ENCODE measurements at places on chromosomes 3 and 15. TPM values are rescaled to one million over a fixed set of nuclear protein-coding genes. Genes with fewer than 3 reads are reported as not detected.
A peak's percentile ranks its signal among the peaks of the same experiment; 100 is the strongest.

DNA sequence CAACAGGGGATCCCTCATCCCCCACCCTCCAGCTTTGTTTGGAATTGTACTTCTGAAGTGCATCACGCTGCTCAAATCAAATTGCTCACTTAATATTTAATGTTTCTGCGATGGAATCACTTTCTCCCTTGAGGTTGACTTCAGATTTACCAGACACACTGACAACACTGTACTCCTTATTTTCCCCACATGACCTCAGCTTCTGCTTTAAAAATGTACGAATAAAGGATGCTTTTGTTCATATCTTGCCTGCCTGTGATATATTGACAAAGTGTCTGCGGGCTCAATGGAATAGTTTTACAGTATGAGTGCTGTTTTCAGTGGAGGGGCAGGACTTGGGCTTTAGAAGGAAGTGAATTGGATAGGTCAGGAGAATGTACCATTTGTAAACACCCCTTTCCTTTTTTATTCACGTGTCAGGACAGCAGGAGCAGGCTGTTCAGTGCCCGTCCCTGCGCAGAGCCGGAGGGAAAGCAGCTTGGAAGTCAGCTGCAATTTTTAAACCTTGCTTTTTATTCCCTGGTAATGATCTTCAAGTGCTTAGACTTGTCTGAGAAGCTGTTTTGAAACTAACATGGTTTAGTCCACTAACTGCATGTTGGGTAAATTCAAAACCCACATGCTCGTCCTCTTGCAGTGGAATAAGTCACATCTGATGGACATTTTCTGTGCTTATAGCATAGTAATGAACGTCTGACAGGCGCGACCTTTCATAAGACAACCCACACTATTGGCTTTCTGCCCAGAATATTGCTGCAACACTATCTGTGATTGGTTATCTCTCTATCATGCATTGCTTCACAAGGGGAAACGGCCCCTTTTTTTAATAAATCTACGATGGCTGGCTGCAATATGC, 29.9 kb downstream of the MBNL1 start:
- H3K36me3 ChIP-seq, result peaks cover 10% of the 10 kb centered on the region
- H3K27me3 ChIP-seq, result no peaks in the 10 kb centered on the region
- H3K27ac ChIP-seq, result peak overlapping the region; percentile 64
- peaks cover 80% of the 10 kb centered on the region for H3K4me1 ChIP-seq

DNA sequence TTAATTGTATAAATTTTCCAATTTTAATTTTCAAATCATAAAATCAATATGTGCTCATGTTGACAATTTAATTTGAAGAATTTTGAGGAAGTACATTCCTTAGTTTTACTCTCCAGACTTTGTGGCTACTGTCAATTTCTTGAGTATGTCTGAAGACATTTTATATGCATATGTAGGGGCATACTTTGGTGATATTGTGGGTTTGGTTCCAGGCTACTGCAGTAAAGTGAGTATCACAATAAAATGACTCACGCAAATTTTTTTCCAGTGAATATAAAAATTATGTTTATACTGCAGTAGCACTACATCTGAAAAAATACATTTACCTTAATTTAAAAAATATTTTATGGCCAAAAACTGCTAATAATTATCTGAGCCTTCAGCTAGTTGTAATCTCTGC, 123.2 kb upstream of the PLCL2 start:
- DNase-seq, result no peak
- no peak overlapping the region for H3K27ac ChIP-seq
- no peaks in the 10 kb centered on the region for H3K27me3 ChIP-seq
- no peak overlapping the region for H3K4me3 ChIP-seq
- H3K4me1 ChIP-seq, result no peaks in the 10 kb centered on the region
- H3K36me3 ChIP-seq, result no peaks in the 10 kb centered on the region

- no peaks in the 10 kb centered on the region for H3K27me3 ChIP-seq
- no peak overlapping the region for H3K27ac ChIP-seq
- no peak overlapping the region for H3K4me3 ChIP-seq
- H3K4me1 ChIP-seq, result no peaks in the 10 kb centered on the region
- no peaks in the 10 kb centered on the region for H3K36me3 ChIP-seq
- no peak for DNase-seq
Measured at GRCh38 chr3:140748-141330, 55.7 kb upstream of the CHL1 start.

GRCh38 chr15:89197503-89197971, 23.8 kb downstream of the RLBP1 start:
- no peak for DNase-seq
- H3K27ac ChIP-seq, result no peak overlapping the region
- no peaks in the 10 kb centered on the region for H3K27me3 ChIP-seq
- H3K36me3 ChIP-seq, result peaks cover 18% of the 10 kb centered on the region
- no peaks in the 10 kb centered on the region for H3K4me1 ChIP-seq

GRCh38 chr15:84934942-84935729, 46.5 kb upstream of the PDE8A start:
- no peaks in the 10 kb centered on the region for H3K36me3 ChIP-seq
- H3K4me1 ChIP-seq, result no peaks in the 10 kb centered on the region
- H3K27me3 ChIP-seq, result no peaks in the 10 kb centered on the region
- no peak overlapping the region for H3K4me3 ChIP-seq

- DNase-seq, result no peak
- peaks cover 7% of the 10 kb centered on the region for H3K4me1 ChIP-seq
- no peaks in the 10 kb centered on the region for H3K27me3 ChIP-seq
- H3K27ac ChIP-seq, result peak overlapping the region; percentile 95
Measured at GRCh38 chr3:48086705-48087104, 70.5 kb upstream of the MAP4 start.

CYP11A1 gene
- total RNA-seq, result not detected

DNA sequence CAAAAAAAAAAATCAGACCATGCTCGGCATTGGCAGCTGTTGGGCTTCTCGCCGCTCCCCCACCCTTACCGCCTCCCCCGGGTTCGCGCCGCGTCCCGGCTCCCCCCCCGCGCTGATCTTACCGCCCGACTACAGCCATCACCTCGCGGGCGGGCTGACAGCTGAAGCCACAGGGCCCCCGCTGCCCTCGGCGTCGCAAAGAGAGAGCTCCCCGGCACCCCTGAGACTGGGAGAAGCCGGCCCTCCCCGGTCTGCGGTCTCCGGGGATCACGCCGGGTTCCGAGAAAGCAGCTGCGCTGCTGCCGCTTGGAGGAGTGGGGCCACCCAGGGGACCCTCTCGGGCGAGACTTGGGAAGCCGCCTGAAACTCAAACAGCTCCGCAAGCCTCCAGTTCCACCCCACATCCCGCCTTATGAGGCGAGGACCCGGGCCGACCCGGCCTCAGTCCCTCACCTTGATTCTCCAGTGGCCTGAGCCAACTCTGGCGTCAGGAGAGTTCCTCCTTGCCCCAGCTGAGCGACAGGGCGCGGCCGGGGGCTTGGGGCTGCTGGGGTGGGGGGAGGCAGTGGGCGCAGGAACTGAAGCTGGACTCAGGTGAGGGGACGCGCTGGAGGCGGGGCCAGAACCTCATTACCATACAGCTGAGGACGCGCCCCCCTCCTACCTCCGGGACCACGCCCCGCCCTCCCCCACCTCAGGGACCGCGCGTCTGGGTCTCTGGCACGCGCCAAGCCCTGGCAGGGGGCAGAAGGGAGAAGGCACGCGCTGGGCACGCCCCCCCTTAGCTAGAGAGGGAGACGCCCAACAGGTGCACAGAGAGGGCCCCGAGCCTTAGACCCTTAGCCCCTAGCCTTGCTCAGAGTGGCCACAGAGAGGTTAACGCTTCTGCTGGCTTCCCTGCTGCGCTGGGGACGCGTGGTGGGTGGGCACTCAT, 1.0 kb upstream of the DLL4 start:
- peak overlapping the region; percentile 68 for H3K4me3 ChIP-seq
- peaks cover 43% of the 10 kb centered on the region for H3K27me3 ChIP-seq
- DNase-seq, result no peak
- peaks cover 19% of the 10 kb centered on the region for H3K4me1 ChIP-seq
- H3K36me3 ChIP-seq, result no peaks in the 10 kb centered on the region

ATP13A5 gene
- not detected for total RNA-seq

GRCh38 chr3:124882816-124883747, 4.1 kb downstream of the ITGB5 start:
- DNase-seq, result no peak
- H3K4me3 ChIP-seq, result no peak overlapping the region
- no peaks in the 10 kb centered on the region for H3K36me3 ChIP-seq
- peaks cover 2% of the 10 kb centered on the region for H3K27me3 ChIP-seq
- H3K27ac ChIP-seq, result no peak overlapping the region

DNA sequence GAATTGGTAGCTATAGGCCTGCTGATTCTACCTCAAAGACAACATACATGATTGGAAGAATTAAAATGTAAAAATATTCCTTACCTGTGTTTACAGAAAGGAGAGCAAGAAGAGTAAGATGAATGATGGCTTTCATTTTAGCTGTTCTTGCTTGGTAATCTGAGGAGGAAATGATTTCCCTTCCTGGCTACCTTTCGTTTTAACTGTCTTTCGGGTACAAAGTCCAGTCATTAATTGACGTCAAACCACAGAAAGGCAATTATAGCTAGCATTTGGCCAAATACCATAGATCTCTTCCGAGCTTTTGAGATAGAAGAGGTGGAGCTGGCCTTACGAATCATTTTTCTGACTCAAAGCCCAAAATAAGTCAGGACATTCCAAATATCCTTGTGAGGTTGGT, at the start of gene MUC13:
TSS of gene MUC13 (minus strand) at position 175 of the 400 bp plus-strand sequence. CDS start at position 136, 39 bp downstream.
- H3K27ac ChIP-seq, result no peak within 1 kb of the TSS
- no peaks in the 10 kb centered on the region for H3K4me1 ChIP-seq
- H3K4me3 ChIP-seq, result no peak within 1 kb of the TSS
- no peaks in the 10 kb centered on the region for H3K36me3 ChIP-seq
- DNase-seq, result no peak

- no peak for DNase-seq
- H3K4me3 ChIP-seq, result no peak overlapping the region
- H3K4me1 ChIP-seq, result peaks cover 3% of the 10 kb centered on the region
Measured at GRCh38 chr15:40420071-40420713, 14.6 kb downstream of the IVD start.

MBD4 gene
- total RNA-seq, result 56.6 TPM

STARD5 gene
- total RNA-seq, result 4.8 TPM

DNA sequence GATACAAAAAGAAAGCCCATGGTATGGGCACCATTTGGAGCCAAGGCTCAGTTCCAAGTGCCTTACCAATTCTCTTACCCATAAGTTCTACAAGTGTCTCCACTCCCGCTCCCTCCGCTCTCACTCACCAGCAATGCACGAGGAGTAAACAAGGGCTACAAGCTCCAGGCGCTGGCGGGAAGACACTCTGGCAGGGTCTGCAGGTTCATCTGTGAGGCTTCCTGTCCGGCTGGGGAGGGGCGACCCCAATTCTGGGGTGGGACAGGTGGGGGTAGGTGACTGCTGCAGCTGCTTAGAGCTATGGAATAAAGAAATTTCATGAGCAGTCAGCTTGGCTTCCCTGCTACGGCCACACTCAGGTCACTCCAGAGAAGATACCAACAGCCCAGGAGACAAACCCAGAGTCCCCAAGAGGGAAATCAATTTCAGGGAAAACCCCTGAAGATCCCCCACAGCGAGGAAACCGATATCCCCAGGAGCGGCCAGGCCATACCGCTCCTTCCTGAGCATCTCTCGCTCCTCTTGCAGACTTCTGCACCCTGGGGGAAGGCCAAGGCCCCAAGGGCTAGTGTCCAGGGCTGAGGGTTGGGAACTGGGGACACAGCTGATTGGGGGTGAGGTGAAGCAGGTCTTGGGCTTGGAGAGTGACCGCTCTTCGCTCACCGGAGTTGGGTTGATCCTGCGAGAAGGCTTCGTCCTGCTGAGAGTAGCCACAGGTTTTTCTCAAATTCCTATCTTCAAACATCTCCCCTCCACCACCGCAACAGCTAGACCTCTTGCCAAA, 1.4 kb downstream of the CDAN1 start:
- H3K4me1 ChIP-seq, result peaks cover 6% of the 10 kb centered on the region
- H3K4me3 ChIP-seq, result peak overlapping the region; percentile 65
- no peak for DNase-seq
- H3K36me3 ChIP-seq, result peaks cover 5% of the 10 kb centered on the region
- H3K27me3 ChIP-seq, result no peaks in the 10 kb centered on the region

DNA sequence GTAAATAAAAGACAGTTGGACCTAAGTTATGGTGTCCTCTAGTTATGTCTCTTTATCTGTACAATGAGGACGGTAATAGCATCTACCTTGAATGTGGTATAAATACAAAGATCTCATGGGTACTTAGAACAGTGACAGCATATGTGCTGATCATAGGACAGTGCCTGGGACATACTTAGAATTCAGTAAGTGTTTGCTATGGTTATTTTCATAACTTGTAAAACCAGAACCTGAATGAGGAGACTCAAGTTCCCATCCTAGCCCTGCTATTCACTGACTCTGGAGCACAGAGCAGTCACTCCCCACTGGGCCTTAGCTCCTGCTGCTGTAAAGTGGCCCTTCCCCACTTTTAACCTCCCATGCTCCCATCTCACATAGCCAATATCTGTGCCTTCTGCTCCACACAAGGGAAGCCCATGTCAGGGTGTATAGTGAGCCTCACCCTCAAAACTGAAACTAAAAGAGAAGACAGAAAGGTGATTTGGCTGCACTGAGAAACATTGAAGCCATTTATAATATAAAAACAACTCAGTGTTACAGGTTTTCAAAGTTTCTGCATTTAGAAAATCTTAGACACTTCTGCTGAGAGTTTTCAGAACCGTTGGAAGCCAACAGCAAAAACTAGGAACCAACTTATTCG, 225.4 kb upstream of the UBE2E2 start:
- H3K36me3 ChIP-seq, result no peaks in the 10 kb centered on the region
- H3K27me3 ChIP-seq, result no peaks in the 10 kb centered on the region
- H3K27ac ChIP-seq, result no peak overlapping the region
- DNase-seq, result no peak
- H3K4me1 ChIP-seq, result no peaks in the 10 kb centered on the region

GRCh38 chr3:45112939-45113338, 33.2 kb downstream of the CDCP1 start:
- no peak for DNase-seq
- no peak overlapping the region for H3K27ac ChIP-seq
- no peak overlapping the region for H3K4me3 ChIP-seq
- H3K4me1 ChIP-seq, result peaks cover 53% of the 10 kb centered on the region

MESD gene
- 38.3 TPM for total RNA-seq

CTXN2 gene
- not detected for total RNA-seq

Measured in naive thymus-derived CD4-positive, alpha-beta T cell (primary cell).